ENCODE measurements at places on chromosomes 4 and X.

DNA sequence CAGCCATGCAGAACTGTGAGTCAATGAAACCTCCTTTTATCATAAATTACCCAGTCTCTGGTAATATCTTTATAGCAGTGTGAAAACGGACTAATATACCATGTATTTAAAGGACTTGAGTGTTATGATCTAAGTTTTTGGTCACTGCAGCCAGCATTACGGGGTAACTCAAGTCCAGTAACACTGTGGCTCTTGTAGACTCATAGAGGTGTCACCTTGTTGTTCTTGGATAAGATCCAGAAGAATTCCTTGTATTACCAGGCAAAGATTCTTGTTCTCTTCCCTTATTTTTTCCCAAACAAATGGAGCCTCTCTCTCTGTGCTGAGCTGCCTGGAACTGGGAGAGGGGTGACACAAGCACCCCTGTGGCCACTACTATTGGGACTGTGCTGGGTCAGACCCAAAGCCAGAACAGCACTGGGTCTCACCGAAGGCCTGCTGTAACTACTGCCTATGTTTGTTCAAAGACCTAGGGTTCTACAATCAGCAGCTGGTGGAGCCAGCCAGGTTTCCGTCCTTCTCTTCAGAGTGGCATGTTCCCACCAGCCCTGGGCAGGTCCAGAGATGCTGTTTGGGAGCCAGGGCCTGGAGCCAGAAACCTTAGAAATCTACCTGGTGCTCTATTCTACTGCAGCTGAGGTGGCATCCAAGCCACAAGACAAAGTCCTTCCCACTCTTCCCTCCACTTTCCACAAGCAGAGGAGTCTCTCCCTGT, 43.7 kb upstream of the MED14 start:
- no peak for DNase-seq

GRCh38 chr4:147590249-147590920, 26.8 kb upstream of the TMEM184C start:
- peak; percentile 69 for DNase-seq

DNA sequence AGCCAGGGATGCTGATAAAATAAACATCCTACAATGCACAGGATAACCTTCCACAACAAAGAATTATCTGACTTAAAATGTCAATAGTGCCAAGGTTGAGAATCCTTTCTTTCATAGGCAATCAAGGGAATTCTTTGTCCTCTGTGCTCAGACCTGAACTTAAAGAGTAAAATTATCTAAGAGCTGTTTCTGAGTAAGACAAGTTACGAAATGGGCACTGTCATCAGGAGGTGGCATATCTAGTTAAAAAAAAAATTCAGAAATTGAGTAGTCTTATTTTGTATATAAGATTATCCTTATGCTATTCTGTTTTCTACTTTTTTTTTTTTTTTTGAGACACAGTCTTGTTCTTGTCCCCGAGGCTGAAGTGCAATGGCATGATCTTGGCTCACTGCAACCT, 3.3 kb upstream of the RAB33B start:
- DNase-seq = no peak

DNA sequence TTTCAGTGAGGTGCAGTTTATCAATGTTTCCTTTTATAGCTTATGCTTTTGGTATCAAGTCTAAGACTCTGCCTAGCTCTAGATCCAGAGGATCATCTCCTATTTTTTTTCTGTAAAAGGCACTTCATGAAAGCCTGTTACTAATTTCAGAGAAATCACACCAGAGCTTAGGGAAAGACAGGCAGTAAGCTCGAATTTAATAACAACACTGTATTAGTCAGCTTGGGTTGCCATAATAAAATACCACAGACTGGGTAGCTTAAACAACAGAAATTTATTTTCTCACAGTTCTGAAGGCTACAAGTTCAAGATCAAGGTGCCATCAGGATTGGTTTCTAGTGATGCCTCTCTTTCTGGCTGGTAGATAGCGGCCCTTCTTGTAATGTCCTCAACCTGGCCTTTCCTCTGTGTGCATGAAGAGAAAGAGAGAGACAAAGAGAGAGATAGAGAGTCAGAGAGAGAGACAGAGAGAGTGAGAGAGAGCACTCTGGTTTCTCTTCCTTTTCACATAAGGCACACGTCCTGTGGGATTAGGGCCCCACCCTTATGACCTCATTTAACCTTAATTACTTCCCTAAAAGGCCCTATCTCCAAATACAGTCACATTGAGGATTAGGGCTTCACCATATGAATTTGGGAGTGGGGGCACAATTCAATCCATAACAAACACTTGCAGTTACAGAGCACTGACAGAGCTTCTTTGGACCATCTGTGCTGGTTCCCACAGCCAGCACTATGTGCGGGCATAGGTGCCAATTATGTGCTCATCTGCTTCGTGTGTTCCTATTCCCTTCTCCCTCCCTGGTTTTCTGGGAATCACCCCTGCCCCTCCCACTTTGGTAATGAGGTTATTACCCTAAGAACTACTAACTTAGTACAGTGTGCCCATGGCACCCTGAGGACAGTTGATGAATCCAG, 114.8 kb upstream of the MED14 start:
- DNase-seq = no peak

DNA sequence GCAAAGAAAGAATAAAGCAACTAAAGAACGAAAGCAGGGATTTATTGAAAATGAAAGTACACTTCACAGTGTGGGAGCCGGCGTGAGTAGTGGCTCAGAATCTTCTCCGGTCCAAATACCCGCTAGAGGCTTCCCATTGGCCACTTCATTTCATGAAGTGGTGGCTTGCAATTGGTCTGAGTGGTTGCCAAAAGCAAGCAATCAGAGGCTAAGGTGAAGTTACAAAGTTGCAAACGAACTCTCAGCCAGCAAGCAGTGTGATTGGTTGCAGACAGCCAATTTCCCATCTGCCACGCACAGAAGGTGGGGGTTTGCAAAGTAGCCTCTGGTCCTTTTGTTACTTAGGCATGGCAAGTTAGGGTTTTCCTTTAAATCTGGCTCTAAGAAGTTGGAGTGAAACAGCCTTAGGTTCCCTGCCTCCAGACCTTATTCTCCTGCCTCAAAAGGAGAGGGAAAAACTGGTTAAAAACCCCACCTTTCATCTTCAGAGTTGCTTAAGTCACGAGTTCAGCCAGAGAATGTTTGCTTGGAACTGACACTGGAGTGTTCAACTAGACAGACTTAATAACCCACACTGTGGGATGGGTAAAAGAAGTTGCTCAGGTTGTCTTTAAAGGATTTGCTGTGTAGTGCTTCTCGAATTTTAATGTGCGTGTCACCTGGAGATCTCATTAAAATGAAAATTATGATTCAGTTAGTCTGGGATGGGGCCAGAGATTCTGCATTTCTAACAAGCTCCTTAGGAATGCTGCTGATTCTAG, 6.9 kb upstream of the CLOCK start:
- DNase-seq = no peak

- DNase-seq = no peak
These were observed 507.9 kb downstream of the SMARCA1 start for GRCh38 chrX:129015381-129015780.

DNA sequence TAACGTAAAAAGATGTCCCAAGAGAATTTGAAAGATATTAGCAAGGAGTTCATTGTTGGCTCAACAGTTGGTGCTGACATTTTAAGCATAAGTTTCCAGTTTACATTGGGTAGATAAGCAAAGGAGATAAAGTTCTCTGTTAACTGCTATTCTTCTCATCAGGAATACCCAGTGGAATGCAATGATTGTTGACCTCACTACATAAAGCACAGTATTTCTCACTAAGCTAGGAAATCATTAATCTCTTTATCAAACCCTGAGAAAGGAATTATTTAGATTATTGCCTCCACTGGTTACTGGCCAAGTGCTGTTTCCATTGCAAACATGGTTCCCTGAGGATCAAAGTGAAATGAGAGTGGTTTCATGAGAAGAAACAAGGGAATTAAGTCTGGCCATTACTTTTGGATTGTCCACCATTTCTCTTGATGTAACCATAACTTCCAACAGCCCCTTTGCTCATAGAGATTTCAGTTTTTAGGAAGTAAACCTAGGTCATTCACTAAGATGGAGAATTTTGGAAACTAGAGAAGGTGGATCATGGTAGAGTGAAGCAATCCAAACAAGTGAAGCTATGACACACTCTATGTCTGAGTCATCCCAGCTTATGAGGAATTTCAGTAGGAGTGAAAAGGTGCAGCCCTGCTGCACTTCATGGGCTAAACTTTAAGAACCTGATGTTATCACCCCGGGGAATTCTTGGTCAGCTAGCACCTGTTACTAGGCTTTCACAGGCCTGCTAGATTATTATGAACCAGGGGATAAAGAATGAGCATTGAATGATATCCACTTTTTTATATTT, 163.4 kb downstream of the AREG start:
- DNase-seq = no peak

GRCh38 chrX:40912576-40912975, 172.7 kb upstream of the USP9X start:
- no peak for DNase-seq

- no peak for DNase-seq
These were observed 262.9 kb upstream of the IL1RAPL1 start for GRCh38 chrX:28324321-28324721.

DNA sequence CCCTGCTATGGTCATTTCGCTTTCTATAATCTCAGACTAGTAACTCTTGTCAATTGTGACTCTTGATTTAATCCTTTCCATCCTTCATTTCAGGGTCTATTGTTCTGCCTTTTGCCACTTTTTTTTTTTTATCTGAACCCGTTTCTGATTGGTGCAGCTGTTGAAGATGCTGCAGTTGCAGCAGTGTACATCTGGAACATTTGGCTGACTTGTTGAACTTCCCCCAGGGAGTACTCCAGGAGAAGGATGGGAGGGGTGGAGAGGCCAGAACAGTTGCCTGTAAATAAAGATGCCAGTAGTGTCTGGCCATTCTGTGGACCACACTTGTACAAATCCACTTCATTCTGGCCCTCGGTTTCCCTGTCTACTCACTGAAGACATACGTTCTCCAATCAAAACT, 1.0 kb upstream of the EDA start:
- DNase-seq = no peak

GRCh38 chr4:40212674-40213527, 16.1 kb downstream of the RHOH start:
- DNase-seq = no peak

DNA sequence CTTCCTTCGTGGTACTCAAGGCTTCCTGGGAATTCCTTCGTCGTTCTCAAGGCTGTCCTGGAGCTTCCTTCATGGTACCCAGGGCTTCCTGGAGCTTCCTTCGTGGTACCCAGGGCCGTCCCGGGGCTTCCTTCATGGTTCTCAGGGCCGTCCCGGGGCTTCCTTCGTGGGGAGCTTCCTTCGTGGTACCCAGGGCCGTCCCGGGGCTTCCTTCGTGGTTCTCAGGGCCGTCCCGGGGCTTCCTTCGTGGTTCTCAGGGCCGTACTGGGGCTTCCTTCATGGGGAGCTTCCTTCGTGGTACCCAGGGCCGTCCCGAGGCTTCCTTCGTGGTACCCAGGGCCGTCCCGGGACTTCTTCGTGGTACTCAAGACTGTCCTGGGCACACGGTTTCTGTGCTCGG, 339.6 kb upstream of the FAT1 start:
- no peak for DNase-seq

- no peak for DNase-seq
These were observed 161.0 kb upstream of the ANKRD50 start for GRCh38 chr4:124873361-124874171.

DNA sequence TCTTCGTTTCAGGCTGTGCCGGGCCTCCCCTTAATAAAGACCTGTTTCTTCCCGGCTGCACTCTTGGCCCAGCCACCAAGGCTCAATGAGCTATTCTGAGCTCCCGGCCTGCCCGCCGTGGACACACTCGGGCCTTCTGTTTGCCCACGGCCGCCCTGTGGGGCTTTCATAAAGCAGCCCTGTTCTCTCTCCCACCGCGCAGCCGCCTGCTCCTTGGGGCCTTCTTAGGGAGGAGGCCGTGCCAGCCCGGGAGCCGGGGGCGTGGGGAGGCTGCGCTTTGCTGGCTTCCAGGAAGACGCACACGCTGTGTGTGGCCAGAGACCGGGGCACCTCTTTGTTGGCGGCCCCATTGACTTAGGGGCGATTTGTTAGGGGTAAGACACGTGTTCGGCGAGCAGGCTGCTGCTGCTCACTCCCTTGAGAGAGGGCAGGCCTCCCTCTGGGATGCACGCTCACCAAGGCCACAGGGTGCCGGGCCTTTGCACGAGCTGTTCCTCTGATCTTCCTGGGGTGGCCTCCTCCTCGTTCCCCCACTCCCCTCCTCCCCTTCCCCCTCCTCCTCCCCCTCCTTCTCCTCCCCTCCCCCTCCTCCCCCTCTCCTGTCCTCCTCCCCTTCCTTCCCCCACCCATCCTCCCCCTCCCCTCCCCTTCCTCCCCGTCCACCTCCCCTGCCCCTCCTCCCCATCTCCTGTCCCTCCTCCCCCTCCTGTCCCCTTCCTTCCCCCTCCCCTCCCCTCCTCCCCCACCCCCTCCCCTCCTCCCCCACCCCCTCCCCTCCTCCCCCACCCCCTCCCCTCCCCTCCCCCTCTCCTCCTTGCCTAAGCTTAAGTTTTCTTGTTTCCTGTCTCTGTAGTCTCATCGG, 11.3 kb downstream of the BLOC1S4 start:
- peak; percentile 90 for DNase-seq

- DNase-seq = peak; percentile 31
These were observed 738.3 kb upstream of the FRG1 start for GRCh38 chr4:189202182-189202868.

DNA sequence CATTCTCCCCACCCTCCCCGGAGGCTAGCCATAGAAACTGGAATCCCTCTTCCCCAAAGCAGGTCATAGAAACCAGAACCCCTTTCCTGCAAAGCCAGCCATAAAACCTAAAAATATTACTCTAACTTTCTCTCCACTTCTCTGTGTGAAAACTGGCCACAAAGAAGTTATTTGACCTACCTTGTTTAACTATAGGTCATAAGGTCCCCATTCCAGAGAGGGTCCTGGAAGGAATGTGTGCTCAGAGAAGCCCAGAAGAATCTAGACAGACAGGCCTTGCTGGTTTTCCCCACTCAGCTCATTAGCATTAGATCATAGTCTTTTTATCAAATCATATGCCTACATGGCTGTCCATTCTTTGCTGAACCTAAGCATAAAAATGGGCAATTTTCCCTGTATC, 52.8 kb upstream of the TEX13A start:
- no peak for DNase-seq

DNA sequence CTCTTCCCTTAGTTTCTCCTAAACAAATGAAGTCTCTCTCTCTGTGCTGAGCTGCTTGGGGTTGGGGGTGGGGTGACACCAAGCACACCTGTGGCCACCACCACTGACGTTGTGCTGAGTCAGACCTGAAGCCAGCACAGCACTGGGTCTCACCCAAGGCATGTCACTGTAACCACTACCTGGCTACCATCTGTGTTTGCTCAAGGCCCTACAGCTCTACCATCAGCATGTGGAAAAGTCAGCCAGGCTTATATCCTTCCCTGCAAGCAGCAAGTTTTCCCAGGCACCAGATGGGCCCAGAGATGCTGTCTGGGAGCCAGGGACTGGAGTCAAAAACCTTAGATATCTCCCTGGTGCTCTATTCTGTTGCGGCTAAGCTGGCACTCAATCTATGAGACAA, 6.9 kb downstream of the CXCL10 start:
- DNase-seq = no peak

GRCh38 chrX:2360731-2361130, 140.0 kb downstream of the DHRSX start:
- DNase-seq = no peak

DNA sequence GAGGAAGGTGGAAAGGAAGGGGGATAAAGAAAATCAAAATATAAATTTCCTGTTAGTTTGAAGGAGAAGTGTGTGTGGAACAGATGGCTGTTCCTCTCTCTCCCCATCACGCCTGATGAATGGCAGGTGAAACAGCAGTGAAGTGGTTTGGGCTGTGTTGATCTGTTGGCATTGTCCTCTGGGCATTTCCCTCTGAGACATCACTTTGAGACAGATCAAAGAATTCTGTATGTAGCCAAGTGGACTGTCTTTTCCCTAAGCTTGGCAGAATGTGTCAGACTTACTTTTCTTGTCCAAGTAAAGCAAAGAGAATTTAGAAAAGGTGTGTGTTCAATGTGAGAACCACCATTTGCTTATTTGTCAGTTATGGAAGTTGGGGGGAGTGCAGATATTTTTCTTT, 47.5 kb downstream of the SEPTIN11 start:
- DNase-seq = no peak

Data from brain pericyte (primary cell).